Effector memory CD4-positive, alpha-beta T cell (primary cell): ENCODE measurements at places on chromosomes 6 and 20.
A peak's percentile ranks its signal among the peaks of the same experiment; 100 is the strongest.

- peaks cover 8% of the 10 kb centered on the region for H3K4me1 ChIP-seq
- no peak overlapping the region for H3K27ac ChIP-seq
- H3K4me3 ChIP-seq, result no peak overlapping the region
- no peak for DNase-seq
- no peaks in the 10 kb centered on the region for H3K36me3 ChIP-seq
These were observed 8.1 kb upstream of the DDR1 start for GRCh38 chr6:30876039-30876730.

- H3K4me3 ChIP-seq, result no peak overlapping the region
- no peaks in the 10 kb centered on the region for H3K36me3 ChIP-seq
- H3K27me3 ChIP-seq, result no peaks in the 10 kb centered on the region
- no peak overlapping the region for H3K27ac ChIP-seq
- DNase-seq, result no peak
These were observed 13.4 kb upstream of the TOX2 start for GRCh38 chr20:43901296-43901695.

DNA sequence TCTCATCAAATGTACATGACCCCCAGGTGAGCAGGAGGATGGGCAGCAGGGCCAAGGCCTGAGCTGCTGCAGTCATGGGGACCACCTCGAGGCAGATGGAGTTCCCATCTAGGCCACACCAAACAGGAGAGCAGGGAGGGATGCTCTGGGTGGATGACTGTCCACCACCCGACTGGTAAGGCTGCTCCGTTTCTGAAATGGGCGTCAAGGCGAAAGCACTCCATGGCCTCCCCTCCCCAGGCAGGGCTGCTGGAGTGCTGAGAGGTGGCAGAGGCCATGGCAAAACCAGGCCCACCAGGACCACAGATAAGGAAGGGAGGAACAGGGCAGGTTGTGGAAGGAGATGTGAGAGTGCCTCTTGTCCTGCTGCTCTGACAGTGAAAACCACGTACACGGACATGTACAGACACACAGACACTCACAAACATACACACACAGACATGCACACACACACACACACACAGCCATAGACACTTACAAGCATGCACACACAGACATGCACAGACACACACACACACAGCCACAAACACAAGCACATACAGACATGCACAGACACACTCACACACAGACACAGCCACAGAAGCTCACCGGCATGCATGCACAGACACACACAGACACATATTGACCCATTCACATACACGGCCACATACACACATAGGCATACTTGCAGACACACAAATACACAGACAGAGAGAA is 93.2 kb downstream of the PSMG4 start:
- no peak for DNase-seq
- no peaks in the 10 kb centered on the region for H3K27me3 ChIP-seq
- H3K4me1 ChIP-seq, result peaks cover 14% of the 10 kb centered on the region
- no peak overlapping the region for H3K27ac ChIP-seq

DNA sequence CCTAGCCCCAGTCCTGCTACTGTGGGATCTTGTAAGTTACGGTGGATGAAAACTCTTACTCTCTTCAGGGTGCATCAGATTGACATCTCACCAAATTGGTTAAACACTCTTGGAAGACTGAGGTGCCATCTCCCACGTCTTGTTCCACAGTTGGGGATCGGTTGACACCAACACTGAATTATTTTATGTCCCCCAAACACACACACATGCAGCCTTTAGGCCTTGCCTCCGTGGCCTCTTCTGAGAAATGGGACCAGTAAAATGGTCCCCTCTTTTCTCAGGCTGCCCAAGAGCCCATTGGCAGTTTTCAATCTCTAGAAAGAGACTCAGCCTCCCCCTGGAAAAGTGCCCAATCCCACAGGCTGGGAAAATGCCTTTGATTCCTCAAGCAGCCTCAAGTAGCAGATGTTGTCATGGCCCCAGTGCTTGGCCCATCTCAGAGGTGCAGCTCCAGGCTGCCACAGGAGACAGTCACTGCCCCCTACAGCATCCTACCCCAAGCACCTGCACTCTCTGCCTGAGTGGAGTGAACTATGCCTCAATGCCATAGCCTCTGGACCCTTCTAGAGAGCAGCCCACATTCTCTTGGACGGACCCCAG is 163.9 kb downstream of the ANKRD60 start:
- no peak overlapping the region for H3K27ac ChIP-seq
- no peaks in the 10 kb centered on the region for H3K27me3 ChIP-seq
- DNase-seq, result no peak
- H3K36me3 ChIP-seq, result no peaks in the 10 kb centered on the region
- H3K4me1 ChIP-seq, result no peaks in the 10 kb centered on the region
- H3K4me3 ChIP-seq, result no peak overlapping the region

GRCh38 chr6:136897071-136897470 is 25.0 kb upstream of the SLC35D3 start:
- no peak for DNase-seq
- no peaks in the 10 kb centered on the region for H3K27me3 ChIP-seq
- H3K36me3 ChIP-seq, result peaks cover 15% of the 10 kb centered on the region
- no peak overlapping the region for H3K4me3 ChIP-seq
- no peak overlapping the region for H3K27ac ChIP-seq

GRCh38 chr6:108805611-108806167 is 42.5 kb upstream of the ARMC2 start:
- no peaks in the 10 kb centered on the region for H3K36me3 ChIP-seq
- no peaks in the 10 kb centered on the region for H3K4me1 ChIP-seq
- no peaks in the 10 kb centered on the region for H3K27me3 ChIP-seq
- no peak overlapping the region for H3K27ac ChIP-seq
- DNase-seq, result no peak

- no peak overlapping the region for H3K27ac ChIP-seq
- DNase-seq, result no peak
- H3K4me3 ChIP-seq, result no peak overlapping the region
- H3K36me3 ChIP-seq, result no peaks in the 10 kb centered on the region
- H3K27me3 ChIP-seq, result no peaks in the 10 kb centered on the region
These were observed 375.5 kb downstream of the UTRN start for GRCh38 chr6:144660561-144661115.

DNA sequence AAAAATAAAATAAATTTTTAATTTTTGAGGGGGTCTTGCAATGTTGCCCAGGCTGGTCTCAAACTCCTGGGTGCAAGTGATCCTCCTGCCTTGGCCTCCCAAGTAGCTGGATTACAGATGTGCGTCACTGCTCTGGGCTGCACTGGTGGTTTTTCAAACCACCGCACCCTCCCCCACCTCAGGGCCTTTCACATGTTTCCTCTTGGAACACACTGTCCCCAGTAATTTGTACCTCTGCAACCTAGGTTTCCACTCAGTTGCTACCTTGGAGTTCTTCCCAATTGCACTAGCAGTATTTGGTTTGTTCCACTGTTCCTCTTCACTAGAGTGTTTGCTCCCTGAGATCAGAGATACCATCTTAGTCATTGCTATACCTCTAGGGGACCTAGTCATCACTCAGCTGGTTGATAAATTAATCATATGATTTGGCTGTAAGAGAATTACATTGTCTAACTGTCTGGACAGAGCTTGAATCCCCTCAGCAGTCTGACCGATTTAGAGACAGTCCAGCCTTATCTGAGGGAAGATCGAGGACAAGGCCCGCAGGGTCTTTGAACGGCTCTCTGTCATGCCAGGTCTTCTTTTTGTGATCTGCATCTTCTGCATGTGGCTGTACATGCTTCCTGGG is 32.0 kb downstream of the CEP43 start:
- H3K27ac ChIP-seq, result no peak overlapping the region
- H3K27me3 ChIP-seq, result no peaks in the 10 kb centered on the region
- peaks cover 33% of the 10 kb centered on the region for H3K36me3 ChIP-seq
- H3K4me1 ChIP-seq, result no peaks in the 10 kb centered on the region

- no peak overlapping the region for H3K4me3 ChIP-seq
- DNase-seq, result no peak
- H3K27ac ChIP-seq, result no peak overlapping the region
These were observed 144.0 kb upstream of the AGPAT4 start for GRCh38 chr6:161417717-161418462.

DNA sequence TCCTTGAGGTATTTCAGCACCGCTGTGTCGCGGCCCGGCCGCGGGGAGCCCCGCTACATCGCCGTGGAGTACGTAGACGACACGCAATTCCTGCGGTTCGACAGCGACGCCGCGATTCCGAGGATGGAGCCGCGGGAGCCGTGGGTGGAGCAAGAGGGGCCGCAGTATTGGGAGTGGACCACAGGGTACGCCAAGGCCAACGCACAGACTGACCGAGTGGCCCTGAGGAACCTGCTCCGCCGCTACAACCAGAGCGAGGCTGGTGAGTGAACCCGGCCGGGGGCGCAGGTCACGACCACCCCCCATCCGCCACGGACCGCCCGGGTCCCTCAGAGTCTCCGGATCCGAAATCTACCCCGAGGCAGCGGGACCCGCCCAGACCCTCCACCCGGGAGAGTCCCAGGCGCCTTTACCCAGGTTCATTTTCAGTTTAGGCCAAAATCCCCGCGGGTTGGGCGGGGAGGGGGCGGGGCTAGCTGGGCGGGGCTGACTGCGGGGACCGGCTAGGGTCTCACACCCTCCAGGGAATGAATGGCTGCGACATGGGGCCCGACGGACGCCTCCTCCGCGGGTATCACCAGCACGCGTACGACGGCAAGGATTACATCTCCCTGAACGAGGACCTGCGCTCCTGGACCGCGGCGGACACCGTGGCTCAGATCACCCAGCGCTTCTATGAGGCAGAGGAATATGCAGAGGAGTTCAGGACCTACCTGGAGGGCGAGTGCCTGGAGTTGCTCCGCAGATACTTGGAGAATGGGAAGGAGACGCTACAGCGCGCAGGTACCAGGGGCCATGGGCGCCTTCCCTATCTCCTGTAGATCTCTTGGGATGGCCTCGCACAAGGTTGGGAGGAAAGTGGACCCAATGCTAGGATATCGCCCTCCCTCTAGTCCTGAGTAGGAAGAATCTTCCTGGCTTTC is 693 bp downstream of the HLA-F start:
- peaks cover 37% of the 10 kb centered on the region for H3K36me3 ChIP-seq
- H3K27me3 ChIP-seq, result no peaks in the 10 kb centered on the region
- peak; percentile 77 for DNase-seq
- peaks cover 42% of the 10 kb centered on the region for H3K4me1 ChIP-seq
- peak overlapping the region; percentile 95 for H3K4me3 ChIP-seq

GRCh38 chr20:49452011-49452482 is 30.4 kb downstream of the KCNB1 start:
- no peaks in the 10 kb centered on the region for H3K4me1 ChIP-seq
- H3K27ac ChIP-seq, result no peak overlapping the region
- H3K27me3 ChIP-seq, result no peaks in the 10 kb centered on the region
- H3K36me3 ChIP-seq, result no peaks in the 10 kb centered on the region

GRCh38 chr6:50143011-50143719 is 93.4 kb upstream of the DEFB112 start:
- no peaks in the 10 kb centered on the region for H3K27me3 ChIP-seq
- no peak for DNase-seq
- no peak overlapping the region for H3K27ac ChIP-seq
- H3K4me3 ChIP-seq, result no peak overlapping the region
- H3K4me1 ChIP-seq, result no peaks in the 10 kb centered on the region

GRCh38 chr6:42316981-42317380 is 99.3 kb upstream of the MRPS10 start:
- no peaks in the 10 kb centered on the region for H3K36me3 ChIP-seq
- no peak overlapping the region for H3K4me3 ChIP-seq
- DNase-seq, result no peak
- H3K4me1 ChIP-seq, result no peaks in the 10 kb centered on the region
- no peaks in the 10 kb centered on the region for H3K27me3 ChIP-seq

GRCh38 chr6:84549917-84550316 is 214.5 kb downstream of the TBX18 start:
- H3K27me3 ChIP-seq, result no peaks in the 10 kb centered on the region
- no peaks in the 10 kb centered on the region for H3K4me1 ChIP-seq
- no peaks in the 10 kb centered on the region for H3K36me3 ChIP-seq
- no peak for DNase-seq
- H3K27ac ChIP-seq, result no peak overlapping the region

DNA sequence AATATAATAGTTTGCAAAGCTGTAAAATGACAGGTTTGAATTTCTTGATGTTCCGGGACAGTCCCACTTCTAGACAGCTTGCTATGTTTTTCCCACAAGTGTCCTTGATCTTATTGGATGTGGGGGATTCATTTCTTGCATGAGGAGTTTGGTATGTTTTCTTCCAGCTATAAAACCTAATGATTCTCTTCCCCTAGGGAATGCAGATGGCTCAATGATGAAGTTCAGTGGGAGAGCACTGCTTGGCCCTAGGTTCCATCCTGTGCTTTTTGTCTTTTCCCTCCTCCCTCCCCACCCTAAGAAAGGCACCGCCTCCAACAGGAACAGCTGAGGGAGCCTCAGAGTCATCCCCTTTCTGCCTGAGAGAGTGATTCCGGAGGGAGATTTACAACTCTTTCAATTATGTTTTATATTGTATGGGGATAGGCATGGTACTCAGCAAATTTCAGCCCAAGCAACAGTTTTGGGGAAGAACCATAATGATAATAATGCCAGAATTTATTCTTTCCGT is 149.2 kb downstream of the PHACTR1 start:
- no peaks in the 10 kb centered on the region for H3K27me3 ChIP-seq
- no peak overlapping the region for H3K4me3 ChIP-seq
- no peaks in the 10 kb centered on the region for H3K36me3 ChIP-seq
- H3K27ac ChIP-seq, result no peak overlapping the region
